ENCODE measurements at places on chromosomes 2 and 18.

- no peak for DNase-seq
Observed at GRCh38 chr18:7139409-7139808, 21.8 kb upstream of the LAMA1 start.

- no peak for DNase-seq
Observed at GRCh38 chr18:73669297-73669696, 478.3 kb downstream of the FBXO15 start.

DNA sequence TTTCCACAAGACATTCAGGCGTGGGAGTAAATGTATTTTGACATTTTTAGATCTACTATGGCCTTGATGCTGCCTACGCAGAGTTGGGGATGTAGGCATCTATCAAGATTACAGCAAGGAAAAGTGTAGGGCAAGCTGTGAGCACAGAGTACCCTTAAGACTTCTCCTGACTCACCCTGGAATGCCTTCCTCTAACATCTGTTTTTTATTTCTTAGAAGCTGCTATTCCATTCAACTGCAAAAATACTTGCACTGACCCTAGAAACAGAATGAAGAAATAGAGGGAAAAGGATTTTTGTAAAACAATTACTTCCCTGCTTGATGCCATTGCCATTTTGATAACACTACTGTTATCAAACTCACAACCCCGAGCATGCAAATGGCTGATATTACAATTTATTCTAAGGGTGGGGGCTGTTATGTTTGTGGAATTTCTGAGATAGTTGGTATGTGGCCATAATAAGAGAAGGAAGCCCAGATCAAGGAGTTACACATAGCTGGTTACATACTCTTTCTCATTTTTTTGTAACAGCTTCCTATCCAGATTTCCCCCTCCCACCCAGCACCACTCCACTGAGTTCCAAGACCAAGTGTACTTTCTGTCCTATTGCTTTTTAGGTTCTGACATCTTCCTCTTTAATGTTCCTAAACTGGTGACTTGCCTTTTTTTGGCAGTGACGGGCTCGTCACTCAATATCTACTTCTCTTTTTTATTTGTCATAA lies 6.0 kb upstream of the ROCK1 start:
- DNase-seq, result no peak

DNA sequence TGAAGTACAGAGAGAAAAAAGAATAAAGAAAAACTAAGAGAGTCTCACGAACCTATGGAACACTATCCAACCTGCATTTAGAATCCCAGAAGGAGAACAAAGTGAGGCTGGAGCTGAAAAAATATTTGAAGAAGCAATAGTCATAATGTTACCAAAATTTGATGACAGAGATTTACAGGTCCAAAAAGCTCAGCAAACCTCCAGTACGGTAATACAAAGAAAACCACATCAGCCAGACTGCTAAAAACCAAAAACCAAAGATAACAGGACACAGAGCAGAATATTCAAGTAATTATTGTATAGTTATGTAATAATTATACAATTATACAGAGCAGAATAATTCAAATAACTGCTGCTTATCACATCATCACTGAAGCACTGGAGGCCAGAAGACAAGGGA lies 23.7 kb downstream of the ATL2 start:
- no peak for DNase-seq

All from LoVo (cell line).